ENCODE measurements at places on chromosomes 7 and 10.

DNA sequence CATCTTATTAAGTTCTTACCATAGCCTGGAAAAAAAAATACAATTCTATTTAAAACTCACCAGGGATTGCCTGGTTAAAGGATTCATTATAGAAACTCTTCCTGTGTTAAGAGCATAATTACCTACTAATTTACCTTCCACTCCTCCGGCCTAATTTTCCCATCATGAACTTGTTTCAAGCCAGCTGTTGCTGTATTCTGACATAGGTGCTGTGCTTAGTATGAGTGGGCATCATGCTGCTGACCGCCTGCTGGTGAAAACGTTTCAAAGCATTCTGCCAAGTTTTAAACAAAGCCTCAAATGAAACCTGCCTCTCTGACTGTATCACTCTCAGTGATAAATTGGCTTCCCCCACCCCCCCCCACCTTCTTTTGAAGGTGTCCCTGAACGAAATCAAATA, 47.8 kb upstream of the KCNMA1 start:
- DNase-seq = no peak

DNA sequence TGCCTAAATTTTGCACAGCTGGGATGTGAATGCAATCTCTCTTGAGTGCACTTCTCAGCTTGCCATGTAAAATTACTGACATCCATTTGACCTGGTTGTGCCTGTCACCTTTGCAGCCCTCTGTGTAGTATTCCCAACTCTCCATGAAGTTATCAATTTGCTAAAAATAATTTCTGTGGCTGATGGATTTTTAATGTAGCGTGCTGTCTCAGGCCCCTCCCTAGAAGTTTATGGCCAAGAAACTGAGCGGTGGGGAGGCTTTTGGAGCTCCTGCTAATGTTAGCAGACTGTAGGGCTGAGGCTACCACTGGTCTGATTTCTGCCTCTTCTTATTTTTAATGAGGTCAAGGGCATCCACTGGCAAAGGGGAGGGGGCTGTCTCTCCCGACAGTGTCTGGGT, 577.0 kb upstream of the DPP6 start:
- DNase-seq = no peak

GRCh38 chr10:97078261-97078937, 107.4 kb downstream of the SLIT1 start:
- no peak for DNase-seq

DNA sequence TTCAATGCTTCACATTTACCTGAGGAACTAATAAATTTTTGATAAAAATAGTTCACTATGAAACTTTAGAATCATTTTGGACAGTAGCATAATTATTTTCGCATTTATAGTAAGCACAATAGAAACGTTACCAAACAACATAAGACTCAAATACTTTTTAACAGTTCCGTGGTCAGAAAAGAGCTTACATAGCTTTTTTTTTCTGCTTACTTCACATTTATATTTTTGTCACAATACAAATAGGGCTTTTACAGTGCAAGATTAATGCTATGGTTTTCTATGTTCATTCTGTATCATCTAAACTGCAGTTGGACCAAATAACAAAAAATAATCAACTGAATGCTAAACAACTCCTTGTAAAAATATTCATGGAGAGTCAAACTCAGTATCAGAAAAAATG, 26.5 kb upstream of the RHOBTB1 start:
- DNase-seq = no peak
